Neural crest cell (in vitro differentiated cells): ENCODE measurements at places on chromosomes 6 and 20.

GRCh38 chr6:144194293-144194810 is 44.0 kb downstream of the STX11 start:
- no peak for DNase-seq

DNA sequence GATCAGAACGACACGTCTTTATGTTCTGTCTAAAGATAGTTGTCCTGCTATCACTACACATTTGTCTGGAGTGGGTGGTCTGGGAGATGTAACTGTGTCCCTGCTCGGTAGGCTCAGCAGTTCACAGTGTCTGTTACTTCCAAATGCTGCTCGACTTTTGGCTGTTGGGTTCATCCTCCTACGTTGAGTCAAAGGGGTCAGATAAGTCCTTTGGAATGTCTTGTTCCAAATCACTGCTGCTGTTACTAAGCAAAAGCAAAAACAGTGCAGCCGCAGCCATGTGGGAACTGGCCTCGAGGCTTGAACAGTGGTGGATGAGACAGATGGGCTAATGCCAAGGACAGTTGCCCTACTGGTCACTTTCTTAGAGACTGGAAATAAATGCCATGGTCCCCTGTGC is 272.2 kb upstream of the MAP3K7 start:
- no peak for DNase-seq

DNA sequence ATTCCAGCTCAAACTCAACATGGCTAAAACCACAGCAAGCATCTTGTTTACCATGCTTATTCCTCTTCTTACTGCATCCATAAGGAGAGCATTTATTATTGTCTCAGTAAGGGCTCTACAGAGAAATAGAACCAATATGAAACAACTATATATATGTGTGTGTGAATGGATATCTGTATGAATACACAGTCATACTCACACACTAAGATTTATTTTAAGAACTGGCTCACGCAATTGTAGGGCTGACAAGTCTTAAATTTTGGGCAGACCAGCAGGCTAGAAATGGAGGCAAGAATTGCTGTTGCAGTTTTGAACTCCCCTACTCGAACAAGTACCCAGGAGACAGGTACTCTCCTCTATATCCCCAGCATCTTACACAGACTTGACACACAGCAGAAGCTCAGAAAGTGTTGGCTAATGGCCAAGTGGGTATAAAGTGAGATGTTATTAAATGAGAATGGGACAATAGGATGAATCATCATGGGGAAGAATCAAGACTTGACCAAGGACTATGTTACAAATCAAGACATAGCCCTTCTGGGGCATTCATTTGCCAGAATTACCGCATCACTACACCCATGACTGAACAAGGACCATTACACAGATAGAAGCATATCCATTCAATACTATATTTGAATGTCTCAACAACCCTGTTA is 13.0 kb downstream of the ZHX3 start:
- no peak for DNase-seq

DNA sequence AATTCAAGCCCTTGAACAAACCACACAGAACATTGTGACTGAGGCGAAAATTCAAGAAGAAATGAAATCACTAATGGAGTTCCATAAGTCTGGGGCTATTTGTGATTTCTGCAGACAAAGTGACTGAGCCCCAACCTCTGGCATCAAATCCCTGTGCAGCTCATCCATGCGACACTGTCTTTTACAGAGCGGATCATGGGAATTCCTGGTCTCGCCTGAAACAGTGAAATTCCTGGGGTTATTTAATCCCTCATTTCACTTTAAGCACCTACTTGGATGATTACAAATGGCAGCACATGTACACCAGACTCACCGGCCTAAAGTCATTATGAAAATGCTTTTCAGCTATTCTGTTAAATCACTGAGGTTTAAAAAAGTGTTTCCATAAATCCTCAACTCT is 102.4 kb upstream of the CDH4 start:
- no peak for DNase-seq

GRCh38 chr6:80214436-80215022 is 108.1 kb downstream of the BCKDHB start:
- no peak for DNase-seq

DNA sequence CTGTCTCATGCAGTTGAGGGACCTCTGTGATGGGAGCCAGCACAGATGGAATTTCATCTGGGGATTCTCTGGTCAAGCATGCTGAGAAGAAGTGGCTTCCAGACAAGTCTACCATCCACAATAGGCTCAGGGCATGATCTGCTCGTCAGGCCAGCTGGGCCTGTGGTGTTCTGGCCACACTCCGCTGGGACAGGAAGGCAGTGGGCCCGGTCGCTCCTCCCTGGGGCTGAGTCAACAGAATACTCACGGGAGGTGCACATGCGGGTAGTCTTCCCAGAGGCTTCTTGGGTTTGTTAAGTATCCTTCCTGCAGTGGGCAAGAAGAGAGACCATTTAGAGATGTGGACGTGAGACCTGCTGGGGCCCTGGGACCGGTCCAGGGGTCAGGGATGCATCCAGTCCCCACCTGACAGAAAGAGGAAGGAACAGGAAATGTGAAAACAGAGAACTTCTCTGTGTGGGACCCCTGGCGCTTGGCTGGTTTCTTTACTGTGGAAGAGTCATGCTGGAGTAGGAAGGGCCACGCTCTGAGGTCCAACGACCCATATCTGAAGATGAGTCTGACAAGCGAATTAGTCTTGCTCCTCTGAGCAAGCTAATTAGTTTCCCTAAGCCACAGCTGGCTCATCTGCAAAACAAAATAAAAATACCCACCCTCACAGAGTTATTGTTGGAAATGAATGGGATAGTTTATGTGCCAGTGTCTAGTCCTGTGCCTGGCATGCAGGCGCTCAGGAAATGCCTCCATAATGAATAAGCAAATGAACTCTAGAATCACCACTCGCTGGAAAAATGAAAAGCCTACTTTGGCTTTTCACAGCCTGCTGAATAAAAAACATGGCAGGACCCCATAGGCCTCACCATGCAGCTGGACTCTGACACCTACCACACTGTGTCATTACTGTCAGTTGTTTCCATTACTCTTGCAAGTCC is 67.3 kb downstream of the TRAM2 start:
- no peak for DNase-seq

GRCh38 chr6:124604719-124605118 is 357.5 kb upstream of the RNF217 start:
- no peak for DNase-seq

DNA sequence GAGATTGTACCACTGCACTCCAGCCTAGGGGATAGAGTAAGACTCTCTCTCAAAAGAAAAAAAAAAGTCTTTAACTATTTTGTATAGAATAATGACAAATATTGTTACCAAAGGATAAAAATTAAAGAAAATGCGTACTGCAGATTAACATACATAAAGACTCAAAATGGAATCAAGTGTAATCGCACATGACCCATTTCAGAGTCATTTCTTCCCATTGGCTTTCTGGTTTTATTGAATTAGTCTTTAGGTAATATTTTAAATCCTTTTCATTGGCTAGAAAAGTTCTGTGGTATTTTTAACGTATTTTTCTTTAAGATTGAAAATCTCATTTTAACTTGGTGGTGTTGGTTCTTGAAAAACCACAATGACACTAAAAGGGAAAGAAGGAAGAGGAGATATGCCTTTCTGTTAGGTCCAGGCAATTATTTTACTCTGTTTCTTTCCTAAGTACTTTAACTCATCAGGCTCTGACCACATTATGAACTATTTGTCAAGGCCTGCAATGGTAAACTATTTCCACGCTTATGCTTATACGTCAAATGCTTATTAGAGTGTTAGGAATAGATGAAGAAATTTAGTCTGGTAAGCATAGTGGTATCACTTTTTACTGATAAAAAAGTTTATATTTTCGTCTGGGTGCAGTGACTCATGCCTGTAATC is 52.3 kb downstream of the PLEKHG1 start:
- DNase-seq, result no peak

DNA sequence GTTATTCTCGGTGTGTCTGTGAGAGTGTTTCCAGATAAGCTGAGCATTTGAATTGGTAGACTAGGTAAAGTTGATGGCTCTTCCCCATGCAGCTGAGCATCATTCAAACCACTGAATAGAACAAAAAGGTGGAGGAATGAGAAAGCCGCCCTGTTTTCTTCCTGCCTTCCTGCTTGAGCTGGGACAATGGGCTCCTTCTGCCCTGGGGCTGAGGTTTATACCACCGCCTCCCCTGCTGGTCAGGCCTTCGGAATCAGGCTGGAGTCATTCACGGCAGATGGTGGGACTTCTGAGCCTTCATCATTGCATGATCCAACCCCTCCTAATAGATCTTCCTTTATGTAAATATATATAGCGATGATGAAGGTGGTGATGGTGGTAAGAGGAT is 124.9 kb downstream of the ANKRD60 start:
- no peak for DNase-seq

GRCh38 chr20:33391722-33392415 is 9.4 kb downstream of the CDK5RAP1 start:
- no peak for DNase-seq

DNA sequence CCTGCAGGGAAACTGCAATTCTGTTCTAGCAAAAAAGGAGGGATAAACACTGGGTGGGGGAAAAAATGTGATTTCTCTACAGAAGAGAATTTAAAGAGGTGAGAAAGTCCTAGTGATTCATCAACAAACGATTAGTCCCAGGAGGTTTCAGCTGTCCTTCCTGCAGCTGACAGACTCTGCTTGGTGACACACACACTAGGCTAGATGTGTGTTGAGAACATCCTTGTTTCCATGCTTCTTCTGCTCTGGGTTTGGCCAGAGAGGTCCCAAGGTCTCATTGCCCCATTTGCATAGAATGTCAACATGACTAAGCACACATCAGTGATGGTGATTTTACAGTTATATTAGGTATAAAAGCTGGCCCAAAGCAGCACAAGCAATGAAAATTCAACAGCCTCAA is 258.3 kb downstream of the NFATC2 start:
- no peak for DNase-seq

GRCh38 chr6:53311586-53311935 is 37.2 kb downstream of the ELOVL5 start:
- DNase-seq, result no peak

DNA sequence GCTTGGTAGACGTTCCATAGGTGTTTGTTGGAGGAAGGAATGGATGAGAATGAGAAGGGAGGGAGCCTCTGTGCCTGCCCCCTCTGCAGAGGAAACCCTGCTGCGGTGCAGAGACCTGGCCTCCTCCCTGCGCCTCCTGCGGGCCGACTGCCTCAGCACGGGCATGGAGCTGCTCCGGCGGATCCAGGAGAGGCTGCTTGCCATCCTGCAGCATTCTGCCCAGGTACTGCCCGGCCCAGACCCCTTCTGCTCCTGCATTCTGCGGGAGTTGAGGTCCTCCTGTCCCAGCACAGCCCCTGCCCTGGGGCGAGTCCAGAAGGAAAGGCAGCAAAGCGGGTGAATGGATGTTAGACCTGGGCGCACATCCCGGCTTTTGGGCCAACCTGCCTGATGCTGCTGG is 6.1 kb downstream of the DNPH1 start:
- DNase-seq, result no peak

DNA sequence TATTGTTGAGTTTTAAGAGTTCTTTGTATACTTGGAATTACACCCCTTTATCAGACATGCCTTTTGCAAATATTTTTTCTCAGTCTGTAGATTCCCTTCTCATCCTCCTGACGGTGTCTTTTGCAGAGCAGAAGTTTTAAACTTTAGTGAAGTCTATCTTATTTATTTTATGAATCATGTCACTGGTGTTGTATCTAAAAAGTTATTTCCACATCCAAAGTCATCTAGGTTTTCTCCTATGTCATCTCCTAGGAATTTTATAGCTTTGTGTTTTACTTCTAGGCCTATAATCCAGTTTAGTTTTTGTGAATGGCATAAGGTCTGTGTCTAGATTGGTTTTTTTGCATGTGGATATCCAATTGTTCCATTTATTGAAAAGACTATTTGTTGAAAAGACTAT is 271.3 kb downstream of the KIF16B start:
- DNase-seq, result no peak

DNA sequence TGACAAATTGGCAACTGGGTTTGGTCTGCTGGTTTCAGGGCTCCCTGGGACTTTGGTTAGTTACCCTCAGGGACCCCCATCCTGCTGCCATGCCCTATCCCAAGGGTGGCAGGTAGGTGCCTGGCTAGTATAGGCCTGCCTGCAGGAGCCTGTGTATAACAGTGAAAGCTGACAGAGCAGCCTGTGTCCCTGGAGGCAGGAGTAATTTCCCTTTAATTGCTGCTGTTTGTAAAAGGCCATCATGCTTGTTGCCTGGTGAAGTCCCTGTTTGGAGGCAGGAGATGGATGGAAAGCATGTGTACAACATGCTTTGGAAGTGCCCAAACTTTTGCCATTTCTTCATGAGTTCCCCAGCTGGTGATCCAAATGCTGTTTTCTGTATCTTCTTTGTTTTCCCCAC is 30.1 kb downstream of the CMTR1 start:
- no peak for DNase-seq

DNA sequence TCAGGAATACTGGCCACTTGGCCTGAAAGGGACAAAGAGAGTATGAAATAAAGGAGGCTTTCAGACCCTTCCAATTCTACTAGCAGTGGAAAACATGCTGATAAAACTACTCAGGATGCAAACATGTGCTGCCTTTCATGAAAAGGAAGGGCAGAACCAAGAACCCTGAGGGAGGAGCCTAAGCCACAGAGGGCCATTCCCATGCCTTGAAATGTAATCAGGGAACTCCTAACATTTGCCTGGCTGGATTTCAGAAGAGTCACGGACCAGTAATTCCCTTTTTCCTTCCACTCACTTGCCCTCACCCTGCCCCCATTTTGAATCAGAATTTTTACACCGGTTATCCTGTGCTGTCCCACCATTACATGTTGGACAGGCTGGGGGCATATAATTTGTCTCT is 116.2 kb downstream of the LAMP5 start:
- DNase-seq, result no peak

DNA sequence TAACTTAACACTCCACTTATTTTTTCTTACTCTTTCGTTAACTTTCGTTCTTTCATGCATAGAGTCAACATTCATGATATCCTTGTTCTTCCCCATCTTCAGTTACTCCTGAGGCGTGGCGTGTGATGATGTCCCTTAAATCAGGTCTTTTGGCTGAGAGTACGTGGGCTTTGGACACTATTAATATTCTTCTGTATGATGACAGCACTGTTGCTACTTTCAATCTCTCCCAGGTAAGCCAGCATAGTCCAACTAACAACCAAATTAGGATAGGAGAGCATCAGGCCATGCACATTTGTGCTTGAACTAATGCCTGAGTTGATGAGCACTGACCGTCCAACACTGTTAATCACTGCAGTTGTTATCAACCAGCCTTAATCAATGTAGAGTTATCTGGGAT is 119.6 kb downstream of the TMEM242 start:
- DNase-seq, result no peak

GRCh38 chr6:151005896-151006632 is 140.6 kb downstream of the MTHFD1L start:
- no peak for DNase-seq
